Purkinje cell (primary cell): ENCODE measurements at places on chromosomes 3 and 15. TPM values are rescaled to one million over a fixed set of nuclear protein-coding genes. Genes with fewer than 3 reads are reported as not detected.

Gene ADGRG7
- not detected in 2 replicates for polyA plus RNA-seq

Gene LRRC2
- polyA plus RNA-seq: 0.04 and 1.6 TPM in 2 replicates

Gene IL17RD
- 0.56 and 0.63 TPM in 2 replicates for polyA plus RNA-seq

Gene SLC25A20
- 3.5 and 6.6 TPM in 2 replicates for polyA plus RNA-seq

Gene REC114
- not detected in 2 replicates for polyA plus RNA-seq
